ENCODE measurements at places on chromosomes 6 and 20.

- no peak for DNase-seq
Observed at GRCh38 chr6:158686311-158686710, 36.5 kb downstream of the SYTL3 start.

DNA sequence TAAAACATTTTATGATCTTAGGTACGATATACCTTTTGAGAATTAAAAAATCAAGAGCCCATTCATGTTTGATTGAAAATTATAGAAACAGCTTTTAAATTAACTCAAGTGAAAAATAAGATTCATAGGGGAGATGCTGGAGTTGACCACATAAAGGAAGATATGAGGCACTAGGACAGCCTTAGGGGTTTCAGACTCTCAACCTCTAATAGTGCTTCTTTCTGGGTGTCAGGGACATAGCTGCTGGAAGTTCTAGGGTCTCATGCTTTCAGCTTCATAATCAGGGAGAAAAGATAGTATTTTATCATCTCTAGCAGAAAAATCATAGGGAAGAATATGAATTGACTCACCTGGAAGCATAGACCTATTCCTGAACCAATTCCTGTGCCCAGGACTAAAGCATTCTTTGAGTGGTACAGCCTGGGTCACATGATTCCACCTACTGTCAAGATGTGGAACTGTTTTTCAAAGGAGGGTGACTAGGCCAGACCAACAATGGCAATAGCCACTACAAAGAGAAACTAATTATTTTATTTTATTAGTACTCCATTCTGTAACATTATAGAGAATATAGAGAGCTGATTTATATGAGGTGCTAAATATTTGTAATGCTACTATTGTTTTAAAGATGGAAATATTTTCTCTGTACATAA is 27.8 kb upstream of the CENPW start:
- no peak for DNase-seq

DNA sequence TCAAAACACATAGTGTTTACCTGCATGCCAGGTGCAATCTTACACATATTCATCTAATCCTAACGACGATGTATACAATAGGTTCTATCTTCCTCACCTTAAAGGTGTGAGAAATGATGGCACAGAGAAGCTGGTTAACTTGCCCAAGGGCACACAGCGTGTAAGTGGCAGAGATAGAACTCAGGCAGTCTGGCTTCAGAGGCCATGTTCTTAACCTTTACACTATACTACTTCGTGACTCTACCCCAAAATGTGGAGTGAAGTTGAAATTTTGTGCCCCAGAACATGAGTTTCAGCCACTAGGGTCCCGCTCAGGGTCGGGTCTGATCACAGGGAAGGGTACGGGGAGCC is 584 bp downstream of the VPS52 start:
- no peak for DNase-seq

DNA sequence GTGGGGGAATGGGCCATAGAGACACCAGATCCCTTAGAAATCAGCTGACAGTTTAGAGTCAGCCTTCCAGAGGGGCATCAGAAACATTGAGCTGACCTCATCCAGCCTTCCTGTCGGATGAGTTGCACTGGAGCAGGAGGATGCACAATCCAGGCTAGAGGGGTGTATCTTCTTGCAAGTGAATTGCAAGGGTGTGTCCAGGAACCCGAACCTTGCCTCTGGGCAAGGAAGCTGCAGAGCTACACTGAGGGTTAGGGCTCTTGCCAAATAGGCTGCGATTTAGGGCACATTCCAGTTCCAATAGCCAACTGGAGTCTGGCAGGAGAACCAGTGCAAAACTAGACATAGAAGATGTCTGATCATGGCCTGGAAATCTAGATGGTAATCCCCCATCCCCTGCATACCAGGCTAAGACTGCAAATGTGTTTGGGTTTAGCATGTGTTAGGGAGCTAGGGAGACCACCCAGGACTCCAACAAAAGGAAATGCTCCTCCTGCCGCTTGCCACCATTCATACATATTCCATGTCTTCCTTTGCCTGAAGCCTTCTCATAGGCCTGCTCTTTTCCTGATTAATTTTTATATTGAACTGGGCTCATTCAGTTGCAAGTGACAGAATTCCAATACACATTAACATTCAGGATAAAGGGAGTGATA is 6.3 kb upstream of the UTRN start:
- DNase-seq: no peak

DNA sequence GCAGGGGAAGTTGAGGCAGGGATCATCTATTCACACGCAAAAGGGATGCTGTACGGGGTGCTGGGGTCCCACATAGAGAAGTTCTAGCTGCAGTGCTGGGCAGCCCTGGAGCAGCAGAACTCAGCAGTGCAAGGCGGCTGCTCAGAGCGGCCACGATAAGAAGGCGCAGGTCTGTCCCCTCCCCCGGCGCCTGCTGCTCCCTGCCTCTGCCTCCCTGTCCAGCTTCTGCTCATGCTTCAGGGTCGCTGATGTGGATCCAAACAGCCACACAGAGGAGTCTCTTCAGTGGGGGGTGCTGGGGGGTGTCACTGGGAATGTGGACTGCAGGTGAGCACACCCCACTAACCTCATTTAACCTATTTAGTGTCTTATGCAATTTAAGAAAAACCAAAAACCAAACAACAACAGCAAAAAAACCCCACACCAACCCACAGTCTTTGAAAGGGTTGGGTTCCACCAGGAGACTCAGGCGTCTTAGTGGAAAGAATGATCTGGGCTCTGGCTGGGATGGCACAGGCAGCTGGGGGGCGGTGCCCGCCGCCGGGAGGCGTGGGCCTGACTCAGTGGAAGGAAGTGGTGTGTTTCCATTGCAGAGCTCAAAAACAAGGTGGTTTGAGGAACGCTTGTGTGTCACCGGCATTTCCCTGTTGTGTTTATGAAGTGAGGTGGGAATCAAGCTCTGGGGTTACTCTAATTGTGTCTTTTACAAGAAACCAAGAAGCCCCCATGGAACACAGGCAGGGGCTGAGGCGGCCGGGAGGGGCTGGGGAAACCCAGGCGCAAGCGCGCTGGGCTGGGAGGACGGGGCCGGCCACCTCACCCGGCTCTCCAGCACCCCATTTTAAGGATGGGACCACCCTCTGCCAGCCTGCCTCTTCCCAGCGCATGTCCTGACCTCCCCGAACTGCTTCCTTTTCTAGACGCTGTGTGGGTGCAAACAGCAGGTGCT is 55.1 kb downstream of the IRF4 start:
- DNase-seq: peak; percentile 55

- no peak for DNase-seq
Observed at GRCh38 chr6:21666201-21666691, 72.7 kb downstream of the SOX4 start.

DNA sequence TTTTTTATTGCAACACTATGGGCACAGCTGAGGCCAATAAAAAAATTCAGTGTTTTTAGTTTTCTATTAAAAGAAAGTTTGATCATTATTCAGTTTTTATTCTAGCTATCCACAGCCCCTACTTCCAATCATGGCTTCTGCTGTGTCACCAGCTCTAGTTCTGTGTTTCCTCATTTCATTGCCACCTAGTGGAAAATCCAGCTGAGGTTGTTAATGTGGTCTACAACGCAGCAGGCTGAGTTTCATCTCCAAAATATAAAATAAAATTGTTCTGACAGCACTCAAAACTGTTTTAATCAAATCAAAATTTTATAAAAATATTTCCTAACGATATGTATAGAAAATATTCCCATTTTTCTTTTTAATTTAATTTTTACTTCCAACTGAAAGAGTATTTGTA is 13.6 kb downstream of the COL9A1 start:
- DNase-seq: no peak

DNA sequence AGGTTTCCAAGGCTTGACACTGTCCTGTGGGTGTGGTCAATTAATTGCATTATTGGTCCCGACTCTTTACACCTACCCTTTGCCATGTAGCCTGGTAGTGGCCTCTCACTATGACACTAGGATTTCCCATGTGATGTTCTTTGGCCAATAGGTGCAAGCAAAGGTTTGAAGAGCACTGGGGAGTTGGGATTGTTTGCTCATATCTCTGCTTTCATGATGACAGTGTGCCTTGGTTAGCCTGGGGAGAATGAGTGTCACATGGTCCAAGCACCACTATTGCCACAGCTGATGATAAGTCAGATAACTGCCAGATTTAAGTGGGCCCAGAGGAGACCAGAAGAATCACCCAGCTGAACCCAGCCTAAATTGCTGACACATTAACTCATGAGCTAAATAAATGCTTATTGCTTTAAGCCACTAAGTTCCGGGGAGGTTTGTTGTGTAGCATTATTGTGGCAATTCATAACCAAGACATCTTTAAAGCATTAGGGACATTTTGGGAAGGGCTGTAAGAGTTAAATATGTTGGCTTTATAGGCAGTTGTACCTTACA is 17.2 kb upstream of the SCP2D1 start:
- no peak for DNase-seq

DNA sequence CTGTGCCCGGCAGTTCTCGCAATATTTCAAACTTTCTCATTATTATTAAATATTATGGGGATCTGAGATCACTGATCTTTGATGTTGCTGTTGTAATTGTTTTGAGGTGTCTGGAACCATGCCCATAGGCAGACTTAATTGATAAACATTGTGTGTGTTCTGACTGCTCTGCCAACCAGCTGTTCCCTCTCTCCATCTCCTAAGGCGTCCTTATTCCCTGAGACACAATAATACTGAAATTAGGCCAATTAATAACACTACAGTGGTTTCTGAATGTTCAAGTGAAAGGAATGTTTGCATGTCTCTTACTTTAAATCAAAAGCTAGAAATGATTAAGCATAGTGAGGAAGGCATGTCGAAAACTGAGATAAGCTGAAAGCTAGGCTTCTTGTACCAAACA is 7.6 kb downstream of the MAPK14 start:
- DNase-seq: no peak

DNA sequence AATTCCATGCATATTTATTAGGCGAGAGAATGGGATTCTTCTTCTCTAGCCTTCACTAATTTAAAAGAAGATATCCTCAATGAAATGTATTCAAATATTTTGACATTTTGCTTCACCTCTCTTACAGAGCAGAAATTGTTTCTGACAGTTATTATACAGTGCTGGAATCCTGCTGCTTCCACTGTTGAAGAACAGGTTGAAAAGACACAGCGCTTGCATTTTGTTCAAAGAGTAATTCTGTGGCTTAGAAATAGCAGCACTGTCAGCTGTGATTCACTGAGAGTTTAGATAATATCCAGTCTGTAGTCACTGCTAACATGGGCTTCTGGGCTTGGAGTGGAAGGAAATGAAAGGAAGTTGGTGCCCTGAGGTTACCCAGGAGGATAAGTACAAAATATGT is 117.1 kb upstream of the FBXL4 start:
- no peak for DNase-seq

DNA sequence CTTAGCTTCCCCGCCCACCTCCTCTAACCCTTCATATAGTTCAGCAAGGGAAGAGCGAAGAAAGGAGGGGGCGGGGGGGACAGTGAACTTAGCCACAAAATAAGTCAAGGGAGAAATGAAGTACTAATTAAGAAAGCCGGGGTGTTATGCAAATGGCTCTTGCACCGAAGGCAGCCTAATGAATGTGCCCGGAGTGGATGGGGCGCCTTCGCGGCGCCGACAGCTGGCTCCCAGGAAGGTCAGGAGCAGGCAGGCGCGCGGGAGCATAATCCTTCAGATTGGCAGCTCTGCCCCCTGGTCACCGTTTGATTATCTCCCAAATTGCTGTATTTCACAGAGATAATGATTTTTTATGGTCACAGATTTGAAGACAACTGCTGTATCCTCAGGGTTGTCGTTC is 395.1 kb downstream of the TFAP2B start:
- no peak for DNase-seq

- DNase-seq: no peak
Observed at GRCh38 chr6:73460056-73460455, 1.5 kb upstream of the MTO1 start.

DNA sequence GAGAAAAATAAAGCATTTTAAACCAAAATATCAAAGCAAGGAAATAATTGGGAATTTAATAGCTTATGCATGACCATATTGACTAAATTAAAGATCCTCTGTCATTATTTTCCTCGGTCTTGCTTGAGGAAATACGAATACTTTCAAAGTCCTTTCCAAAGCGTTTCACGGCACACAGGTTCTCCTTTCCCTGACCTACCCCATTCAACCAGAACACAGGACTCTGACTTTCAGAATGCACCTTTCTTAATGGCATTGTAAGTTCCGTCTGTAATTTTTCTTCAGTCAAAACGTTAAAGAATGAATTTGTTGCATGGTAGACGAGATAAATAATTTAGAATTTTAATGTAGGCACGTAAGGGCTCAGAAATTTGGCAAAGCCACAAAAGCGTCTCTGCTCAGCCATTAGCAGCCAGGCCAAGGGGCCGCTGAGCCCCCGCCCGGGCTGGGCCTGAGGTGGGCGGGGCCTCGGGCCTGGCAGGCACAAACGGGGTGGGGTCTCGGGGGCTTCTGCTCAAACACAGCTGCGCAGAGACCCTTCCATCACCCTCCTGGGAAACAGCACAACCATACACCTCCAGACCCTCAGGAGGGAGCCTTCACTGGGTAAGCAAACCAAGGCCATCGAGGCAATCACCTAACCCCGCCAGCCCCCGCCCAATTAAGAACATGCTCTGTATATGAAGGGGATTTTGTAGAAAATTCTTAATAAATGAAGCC is 3.4 kb downstream of the NEDD9 start:
- no peak for DNase-seq

GRCh38 chr20:63320041-63320511 is 27.1 kb downstream of the COL20A1 start:
- DNase-seq: no peak

DNA sequence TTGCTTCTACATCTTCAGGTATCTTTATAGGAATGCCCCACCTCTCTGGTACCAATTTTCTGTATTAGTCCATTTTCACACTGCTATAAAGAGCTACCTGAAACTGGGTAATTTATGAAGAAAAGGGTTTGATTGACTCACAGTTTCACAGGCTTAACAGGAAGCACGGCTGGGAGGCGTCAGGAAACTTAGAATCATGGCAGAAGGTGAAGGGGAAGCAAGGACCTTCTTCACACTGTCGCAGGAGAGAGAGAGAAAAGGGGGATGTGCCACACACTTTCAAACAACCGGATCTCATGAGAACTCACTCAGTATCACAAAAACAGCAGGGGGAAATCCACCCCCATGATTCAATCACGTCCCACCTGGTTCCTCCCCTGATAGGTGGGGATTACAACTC is 24.4 kb upstream of the LY86 start:
- DNase-seq: no peak

GRCh38 chr6:41642090-41642959 is 4.1 kb downstream of the MDFI start:
- DNase-seq: no peak

All from mesenteric fat pad (tissue), 1 donor.